NCI-H2107 (cell line): ENCODE measurements at places on chromosomes 2 and 18.

DNA sequence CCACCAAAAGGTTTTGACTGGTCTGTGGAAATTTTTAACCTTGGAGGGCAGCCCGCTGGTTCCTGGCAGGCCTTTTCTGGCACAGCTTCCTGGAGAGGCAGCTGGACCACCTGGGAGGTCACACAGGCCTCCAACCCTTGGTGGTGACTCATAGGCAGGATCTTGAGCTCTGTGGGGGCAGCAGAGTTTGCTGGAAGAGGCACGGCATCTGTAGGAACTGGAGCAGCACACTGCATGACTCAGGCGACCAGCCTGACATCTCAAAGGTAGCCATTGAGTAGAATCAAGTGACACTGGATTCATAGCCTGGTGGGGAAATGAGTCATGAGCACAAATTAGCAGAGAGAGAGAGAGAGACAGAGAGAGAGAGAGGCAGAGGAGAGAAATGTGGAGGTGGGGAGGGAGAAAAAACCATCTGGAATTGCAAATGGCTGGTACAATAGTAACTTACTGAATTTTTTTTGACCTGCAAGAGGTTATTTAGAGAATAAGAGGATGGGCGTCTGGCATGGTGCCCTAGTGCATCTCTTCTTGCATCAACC is 57.4 kb downstream of the TRPM8 start:
- no peak for DNase-seq

DNA sequence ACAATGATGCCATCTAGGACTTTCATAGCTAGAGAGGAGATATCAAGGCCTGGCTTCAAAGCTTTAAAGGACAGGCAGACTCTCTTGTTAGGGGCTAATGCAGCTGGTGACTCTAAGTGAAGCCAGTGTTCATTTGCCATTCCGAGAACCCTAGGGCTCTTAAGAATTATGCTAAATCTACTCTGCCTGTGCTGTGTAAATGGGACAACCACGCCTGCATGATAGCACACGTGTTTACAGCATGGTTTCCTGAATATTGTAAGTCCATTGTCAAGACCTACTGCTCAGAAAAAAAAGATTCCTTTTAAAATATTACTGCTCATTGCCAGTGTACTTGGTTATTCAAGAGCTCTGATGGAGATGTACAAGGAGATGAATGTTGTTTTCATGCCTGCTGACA is 188.4 kb downstream of the SEPTIN10 start:
- no peak for DNase-seq

GRCh38 chr2:137237055-137237454 is 471.7 kb downstream of the THSD7B start:
- no peak for DNase-seq

DNA sequence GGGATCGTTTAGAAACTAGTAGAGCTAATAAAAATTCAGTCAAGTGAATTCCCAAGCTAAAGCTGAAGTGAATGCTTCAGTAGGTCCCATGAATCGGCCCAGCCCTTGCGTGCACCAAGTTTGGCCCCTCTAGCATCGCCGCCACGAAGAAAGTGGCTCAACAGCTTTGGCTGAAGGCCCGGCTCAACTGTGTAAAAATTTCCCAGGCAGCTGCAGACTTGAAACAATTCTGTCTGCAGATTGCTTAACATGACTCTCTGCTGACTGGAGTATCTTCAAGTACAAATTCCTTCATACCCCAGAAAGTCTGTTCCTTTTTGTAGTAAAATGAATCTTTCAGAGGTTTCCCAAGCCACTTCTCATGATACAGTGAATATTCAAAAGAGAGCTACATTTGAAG is 32.7 kb downstream of the ALMS1 start:
- no peak for DNase-seq

DNA sequence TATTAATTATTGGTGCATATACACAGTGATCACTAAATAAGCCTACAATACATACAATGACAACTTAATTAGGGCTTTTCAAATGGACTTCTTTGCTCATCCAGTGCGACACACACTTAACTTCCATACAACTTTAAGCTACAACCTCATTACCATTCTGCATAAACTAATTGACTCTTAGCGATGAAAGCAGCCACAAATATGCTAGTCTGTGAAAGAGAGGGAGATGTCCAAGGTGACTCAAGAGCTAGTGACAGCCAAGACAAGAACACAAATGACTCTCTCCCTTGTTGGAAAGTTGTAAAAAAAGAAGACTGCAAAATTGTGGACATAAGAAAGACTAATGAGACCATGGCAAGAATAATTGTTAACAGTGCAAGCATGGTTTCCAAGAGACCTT is 264.8 kb downstream of the ARHGAP15 start:
- DNase-seq: no peak

GRCh38 chr18:76709659-76710645 is 112.4 kb upstream of the ZNF236 start:
- DNase-seq: peak; percentile 51

DNA sequence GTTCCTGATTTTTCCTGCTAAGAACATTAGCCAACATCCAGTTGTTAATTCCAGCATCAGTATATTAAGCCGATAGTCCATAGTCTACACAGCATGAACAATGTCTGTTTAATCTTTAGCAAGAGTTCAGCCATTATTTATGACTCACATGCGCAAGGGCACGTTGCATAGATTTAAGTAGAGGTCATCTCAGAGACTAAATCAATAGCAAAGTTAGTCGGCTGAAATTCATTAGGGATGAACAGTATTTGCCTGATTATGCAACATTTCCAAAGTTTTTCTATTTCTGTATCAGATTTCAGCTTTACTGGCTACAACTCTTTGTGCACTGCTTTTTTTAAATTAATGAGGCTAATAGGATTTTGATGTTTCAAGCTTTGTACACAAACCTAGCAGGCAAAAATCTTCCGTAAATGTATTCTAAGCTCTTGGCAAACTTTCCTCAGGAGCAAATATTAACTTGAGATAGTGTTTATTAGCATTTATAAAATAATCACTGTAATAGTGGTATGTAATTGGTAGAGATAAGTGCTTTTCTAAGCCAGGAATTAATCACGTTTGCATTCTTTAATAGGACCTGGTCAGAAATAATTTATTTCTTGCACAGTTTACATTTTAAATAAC is 578.7 kb upstream of the ID2 start:
- no peak for DNase-seq

DNA sequence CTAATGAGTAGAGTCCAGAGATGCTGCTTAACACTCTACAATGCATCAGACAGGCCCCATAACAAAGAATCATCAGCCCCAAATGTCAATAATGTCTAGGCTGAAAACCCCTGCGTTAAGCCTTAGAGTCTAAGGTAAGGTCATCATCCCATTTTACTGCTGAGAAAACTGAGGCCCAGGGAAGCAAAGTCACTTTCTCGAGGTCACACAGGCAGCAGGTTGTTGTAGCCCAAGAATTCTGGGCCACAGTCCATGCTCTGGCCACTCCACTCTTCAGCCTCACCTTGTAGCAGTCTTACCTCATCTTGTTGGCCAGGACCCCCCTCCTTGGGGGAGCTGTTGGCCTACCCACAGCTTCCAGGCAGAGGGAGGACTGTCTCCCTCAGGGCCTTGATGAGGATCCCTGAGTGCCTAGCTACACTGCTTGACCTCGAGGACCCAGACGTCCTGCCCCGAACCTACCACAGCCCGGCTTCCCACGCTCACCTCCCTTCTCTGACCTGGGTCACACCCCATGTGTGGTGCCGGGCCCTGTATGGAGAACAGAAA is 54.4 kb downstream of the SMAD7 start:
- no peak for DNase-seq

GRCh38 chr2:74425523-74425922 is 4.0 kb downstream of the WDR54 start:
- no peak for DNase-seq

GRCh38 chr2:71884303-71885042 is 263.2 kb downstream of the CYP26B1 start:
- no peak for DNase-seq

GRCh38 chr18:25279556-25279955 is 72.4 kb downstream of the ZNF521 start:
- no peak for DNase-seq

- DNase-seq: no peak
These were observed 12.3 kb downstream of the SCG2 start for GRCh38 chr2:223589901-223590300.

DNA sequence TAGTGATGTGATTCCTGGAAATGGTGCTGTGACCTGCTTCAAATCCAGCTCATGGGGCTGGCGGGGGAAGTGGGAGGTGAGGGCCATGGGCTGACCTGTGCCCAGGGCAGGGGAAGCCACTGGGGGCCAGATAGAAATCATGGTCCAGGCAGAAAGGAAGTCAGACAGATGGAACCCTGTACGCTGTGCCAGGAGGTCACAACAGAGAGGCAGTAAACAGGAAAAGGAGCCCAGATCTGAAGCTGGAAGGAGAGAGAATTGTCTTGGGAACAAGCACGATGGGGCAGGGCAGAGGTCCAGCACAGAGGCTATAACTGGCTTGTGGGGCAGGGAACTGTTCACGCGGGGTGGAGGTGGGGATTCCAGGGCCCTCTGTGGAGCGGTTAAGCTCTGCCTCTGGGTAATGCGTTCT is 76.0 kb downstream of the RNF144A start:
- DNase-seq: no peak

GRCh38 chr2:163733956-163734355 is 1.9 kb downstream of the FIGN start:
- DNase-seq: no peak

- DNase-seq: no peak
These were observed 173.3 kb upstream of the MGAT5 start for GRCh38 chr2:134080386-134081089.

DNA sequence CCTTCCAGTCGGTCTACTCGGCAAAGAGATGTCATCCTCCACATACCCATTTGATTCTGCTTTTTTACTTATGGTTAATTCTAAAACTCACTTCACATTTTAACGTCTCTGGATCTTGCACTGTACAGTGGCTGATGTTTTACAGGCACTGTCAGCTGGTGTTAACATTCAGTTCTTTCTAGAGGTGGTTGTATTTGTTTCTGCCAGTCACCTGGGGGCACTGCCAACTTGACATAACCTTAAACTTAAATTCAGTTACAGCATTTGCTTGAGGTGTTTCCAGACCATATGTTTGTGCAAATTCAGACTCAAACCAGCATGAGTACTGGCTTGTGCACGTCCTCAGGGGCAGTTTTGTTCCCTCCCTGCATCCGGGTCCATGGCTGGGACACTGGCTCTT is 5.3 kb upstream of the TMEM185B start:
- DNase-seq: no peak

- peak; percentile 45 for DNase-seq
These were observed 80.9 kb downstream of the XDH start for GRCh38 chr2:31333527-31334183.

DNA sequence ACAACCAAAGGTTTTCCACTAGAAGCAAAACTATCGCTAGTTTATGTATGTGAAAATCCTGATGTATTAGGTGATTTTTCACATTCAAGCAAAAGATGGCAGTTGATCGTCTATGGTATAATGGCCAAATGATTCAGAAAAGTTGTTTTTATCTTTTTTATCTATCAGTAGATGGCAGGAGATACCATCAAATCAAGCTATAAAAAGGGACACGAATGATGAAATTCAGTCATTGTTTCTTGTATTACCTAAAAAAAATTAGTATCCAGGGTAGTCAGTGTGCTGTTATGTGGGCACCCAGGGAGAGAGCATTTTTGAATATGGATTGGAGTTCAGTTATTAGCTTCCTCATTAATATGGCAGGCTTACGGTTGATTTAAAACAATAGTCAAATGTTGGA is 22.9 kb upstream of the CAVIN2 start:
- no peak for DNase-seq

- no peak for DNase-seq
These were observed 688.6 kb downstream of the DCC start for GRCh38 chr18:53028565-53028964.

DNA sequence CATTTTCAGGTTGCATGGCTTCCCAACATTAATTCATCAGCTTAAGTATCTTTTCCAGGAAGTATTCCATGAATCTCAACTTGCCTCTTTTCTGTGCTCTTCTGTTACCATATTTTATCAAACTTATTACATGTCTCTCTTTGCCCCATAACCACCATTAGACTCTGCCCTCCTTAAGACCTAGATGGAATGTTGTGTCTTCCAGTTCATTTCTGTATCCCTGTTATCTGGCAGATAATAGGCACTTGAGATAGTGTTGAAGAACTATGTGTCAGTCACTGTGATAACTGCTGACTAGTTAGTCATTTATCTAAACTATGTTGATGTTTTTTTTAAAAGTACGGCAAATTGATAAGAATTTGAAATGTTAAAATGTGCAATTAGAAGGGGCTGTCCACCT is 41.8 kb downstream of the GLS start:
- DNase-seq: no peak

DNA sequence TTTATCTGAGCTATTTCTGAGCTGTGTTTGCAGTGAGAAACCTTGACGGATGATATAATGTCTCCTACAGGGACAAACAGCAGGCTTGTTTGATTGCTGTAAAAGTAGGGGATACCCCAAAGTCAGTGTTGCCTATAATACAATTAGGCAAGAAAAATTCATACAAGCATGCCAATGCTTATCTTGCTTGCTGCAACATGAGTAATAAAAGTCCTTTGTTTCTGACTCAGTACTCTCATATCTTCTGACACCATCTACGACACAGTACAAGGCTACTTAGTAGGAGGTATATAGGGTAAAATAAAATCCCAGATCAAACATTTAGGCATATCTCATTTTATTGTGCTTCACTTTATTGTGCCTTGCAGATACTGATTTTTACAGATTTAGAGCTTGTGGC is 33.0 kb downstream of the ERBB4 start:
- DNase-seq: no peak

GRCh38 chr2:61660511-61661388 is 122.6 kb upstream of the XPO1 start:
- no peak for DNase-seq

DNA sequence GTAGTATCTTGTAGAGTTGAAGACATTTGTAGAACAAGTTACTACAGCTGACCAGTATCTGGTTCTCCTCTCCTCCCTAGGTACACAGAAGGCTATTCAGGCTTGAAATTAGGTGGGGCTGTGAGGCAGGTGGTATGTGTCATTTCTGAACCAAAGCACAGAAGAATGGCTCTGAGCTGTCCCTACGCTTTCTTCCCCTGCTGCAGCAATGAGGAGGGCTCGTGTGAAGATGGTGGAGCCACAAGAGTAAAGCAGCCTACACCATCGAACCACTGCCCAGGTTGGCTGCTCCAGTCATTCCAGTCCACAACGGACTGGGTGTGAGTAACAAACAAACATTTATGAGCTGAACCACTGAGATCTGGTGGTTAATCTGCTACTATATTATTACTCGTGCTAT is 148.9 kb downstream of the DTNB start:
- no peak for DNase-seq
